ENCODE measurements at places on chromosomes 3 and 15. TPM values are rescaled to one million over a fixed set of nuclear protein-coding genes. Genes with fewer than 3 reads are reported as not detected.

Gene USP50
- 1.1 TPM for total RNA-seq

Gene PLOD2
- 63.8 TPM for total RNA-seq

Gene ADAMTSL3
- 17.4 TPM for total RNA-seq

Gene DPPA2
- total RNA-seq: not detected
